ENCODE measurements at places on chromosomes 11 and 22.

DNA sequence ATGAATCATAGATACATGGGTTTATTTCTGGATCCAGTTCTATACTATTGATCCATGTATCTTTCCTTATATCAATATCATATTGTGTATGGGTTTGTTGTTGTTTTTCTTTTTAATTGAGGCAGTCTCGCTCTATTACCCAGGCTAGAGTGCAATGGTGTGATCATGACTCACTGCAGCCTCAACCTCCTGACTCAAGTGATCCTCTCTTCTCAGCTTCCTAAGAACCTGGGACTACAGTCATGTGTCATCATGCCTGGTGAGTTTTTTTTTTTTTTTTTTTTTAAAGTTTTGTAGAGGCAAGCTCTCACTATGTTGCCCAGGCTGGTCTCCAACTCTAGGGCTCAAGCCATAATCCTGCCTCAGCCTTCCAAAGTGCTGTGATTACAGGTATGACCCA lies 1589.4 kb upstream of the TENM4 start:
- DNase-seq, result no peak

- DNase-seq, result no peak
Observed at GRCh38 chr22:20760084-20760483, 13.8 kb upstream of the SERPIND1 start.

GRCh38 chr11:31643857-31644256 lies 134.3 kb downstream of the ELP4 start:
- DNase-seq, result no peak

DNA sequence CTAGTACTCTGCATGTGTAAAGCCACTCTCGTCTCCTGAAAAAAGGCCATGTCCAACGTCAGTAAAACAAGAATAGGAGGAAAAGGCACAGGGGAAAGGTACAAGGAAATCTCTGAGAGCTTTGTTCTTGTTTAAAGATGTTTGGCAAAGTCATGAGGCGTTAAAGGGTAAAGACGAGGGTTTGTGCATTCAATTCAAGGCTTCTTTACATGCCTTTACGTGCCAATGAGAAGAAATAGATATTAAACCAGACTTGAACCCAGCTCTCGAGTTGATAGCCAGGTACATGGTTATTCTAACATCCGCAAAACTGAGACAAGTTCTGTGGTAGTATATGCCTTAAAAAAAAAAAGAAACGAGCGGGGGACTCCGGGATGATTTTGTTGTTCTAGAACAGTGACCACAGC lies 704 bp upstream of the CFL1 start:
- DNase-seq, result no peak

GRCh38 chr11:60762851-60763691 lies 6.4 kb downstream of the MS4A15 start:
- no peak for DNase-seq

DNA sequence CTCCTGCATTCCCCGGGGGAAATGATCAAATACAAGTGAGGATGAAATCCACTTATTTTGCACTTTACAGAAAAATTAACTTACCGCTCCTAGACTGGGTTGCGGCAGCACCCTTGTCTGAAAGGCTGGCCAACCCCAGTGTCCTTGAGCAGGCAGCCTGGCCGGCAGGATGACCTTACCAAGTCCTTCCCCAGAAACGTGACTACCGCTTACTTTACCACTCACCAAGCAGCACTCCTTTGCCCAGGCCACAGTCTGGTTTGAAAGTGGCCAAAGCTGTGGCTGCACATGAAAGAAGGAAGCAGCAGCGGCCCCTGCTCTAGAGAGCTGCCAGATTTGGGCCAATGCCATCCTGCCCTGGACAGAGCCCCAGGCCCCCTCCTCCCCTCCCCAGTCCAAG lies 20.3 kb downstream of the MYH9 start:
- no peak for DNase-seq

DNA sequence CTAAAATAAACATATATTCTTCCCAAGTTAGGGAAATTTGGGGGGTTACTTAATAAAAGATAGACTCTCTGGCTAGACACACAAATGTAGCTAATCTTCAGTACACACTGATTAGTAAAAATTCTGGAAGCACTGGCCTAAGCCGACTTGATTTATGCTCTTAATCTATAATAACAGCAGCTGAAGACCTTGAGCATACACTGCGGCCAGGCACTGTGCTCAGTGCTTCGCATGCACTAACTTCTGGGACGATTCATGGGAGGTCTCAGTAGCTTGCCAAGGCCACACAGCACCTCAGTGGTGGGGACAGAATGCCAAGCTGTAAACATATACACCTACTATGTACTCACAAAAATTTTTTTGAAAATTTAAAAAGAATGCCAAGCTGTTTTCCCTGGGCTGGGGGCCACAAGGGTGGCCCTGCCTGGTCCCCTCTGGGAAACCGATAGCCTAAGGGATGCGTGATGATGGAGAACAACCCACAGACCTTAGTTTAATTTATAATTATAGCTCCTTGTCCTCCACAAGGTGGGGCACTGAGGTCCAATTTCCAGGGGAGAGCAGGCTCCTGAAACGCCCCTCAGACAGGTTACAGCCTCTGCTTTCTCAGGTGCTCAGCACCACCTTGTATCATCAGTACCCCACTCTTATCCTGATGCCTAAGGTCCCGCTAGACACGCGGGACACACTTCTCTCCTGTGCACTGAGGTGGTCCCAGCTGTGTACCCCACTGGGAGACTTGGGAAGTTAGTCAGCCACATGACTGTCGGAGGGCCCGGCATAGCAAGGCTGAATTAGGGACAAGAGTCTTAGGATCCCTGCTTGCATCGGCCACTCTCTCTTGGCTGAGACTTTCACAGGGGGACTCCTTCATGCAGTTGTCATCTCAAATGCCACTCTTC lies 20.1 kb downstream of the SERPIND1 start:
- no peak for DNase-seq

- DNase-seq, result no peak
Observed at GRCh38 chr11:61895046-61895717, 3.8 kb upstream of the FADS3 start.

GRCh38 chr11:108541531-108541930 lies 43.3 kb upstream of the POGLUT3 start:
- no peak for DNase-seq

GRCh38 chr22:37182101-37182948 lies 5.7 kb downstream of the C1QTNF6 start:
- no peak for DNase-seq

DNA sequence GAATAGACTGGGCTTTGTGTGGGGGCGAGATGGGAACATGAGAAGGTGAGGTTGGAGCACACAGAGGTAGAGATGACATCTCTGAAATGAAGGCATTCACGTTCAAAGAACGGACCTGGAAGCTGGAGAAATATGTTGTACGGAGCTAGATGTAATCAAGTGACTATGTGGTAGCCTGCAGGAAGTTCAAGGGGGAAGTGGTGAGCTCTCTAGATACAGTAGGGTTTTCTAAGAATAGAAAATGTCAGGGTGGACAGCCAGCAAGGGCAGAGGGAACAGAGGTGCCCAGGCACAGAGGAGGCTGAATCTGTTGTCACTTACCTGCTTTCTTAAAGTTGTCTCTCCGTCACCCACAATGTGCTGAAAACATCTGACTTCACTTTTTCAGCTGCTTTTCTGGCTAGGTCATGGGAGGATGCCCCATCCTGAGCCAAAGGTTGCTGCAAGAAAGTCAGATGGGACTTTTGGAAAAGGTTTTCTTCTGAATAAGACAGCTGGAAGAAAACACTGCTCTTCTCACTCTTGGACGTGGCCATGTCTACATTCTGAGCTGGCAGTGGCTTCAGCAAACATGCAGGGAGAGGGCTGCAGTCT lies 171.5 kb upstream of the B3GAT1 start:
- DNase-seq, result no peak

GRCh38 chr11:34075178-34075820 lies 23.8 kb downstream of the CAPRIN1 start:
- DNase-seq, result no peak

DNA sequence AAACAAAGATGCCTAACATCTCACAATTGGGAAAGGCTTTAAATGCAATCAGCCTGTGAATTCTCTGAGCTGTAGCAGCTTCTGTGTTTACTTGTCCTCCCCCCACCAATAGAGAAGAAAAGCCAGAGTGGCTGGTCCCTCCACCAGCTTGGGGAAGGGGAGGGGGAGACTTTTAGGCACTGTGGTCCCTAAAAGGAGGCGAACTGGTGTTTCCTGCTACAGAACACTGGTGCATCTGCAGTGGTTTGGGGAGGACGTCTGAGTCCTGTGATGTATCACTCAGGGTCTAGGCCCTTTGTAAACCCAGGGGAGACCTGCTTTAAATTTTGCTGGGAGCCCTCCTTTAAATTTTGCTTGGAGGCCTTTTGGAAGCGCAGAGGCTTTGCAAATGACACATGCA lies 16.9 kb downstream of the TNRC6B start:
- DNase-seq, result no peak

Measured in nucleus accumbens (tissue), 56 donors.